Esophagus squamous epithelium (tissue), 5 donors: ENCODE measurements at places on chromosomes 3 and 15.

DNA sequence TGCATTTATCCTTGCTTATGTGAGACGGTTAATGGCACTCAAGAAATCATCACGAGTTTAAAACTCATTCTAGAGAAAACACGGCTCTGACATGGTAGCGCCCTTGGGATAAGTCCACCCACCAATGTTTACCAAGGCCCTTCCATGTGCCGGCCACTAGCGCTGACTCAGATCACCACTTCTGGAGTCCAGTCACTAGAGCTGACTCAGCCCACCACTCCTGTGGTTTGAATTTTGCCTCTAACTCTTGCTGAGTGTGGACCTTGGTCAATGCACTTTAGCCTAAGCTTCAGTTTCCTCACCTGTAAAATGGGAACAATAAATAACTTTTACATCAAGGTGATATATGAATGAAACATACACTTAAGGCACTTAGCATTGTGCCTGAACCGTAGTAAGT lies 358.4 kb upstream of the PROK2 start:
- no peak for DNase-seq

GRCh38 chr3:59817511-59817910 lies 767.7 kb upstream of the CFAP20DC start:
- DNase-seq, result no peak

DNA sequence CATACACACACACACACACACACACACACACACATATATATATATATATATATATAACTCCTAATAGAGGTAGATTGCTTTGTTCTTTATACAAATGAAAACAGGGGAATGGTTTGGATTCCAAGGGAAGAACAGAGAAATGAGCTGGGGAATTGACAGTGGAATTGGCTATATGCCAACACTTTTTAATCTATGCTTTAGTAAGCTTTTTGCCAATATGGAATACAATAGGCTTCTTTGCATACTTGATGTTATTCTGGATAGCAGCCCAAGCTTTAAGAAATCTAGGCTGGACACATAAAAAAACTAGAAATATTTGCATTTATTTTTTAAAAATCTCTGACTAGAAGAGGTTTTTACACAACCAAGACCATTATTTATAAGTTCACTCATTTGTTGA lies 334.2 kb upstream of the MDFIC2 start:
- DNase-seq, result no peak

GRCh38 chr3:10806006-10806405 lies 10.0 kb upstream of the SLC6A11 start:
- DNase-seq, result no peak

DNA sequence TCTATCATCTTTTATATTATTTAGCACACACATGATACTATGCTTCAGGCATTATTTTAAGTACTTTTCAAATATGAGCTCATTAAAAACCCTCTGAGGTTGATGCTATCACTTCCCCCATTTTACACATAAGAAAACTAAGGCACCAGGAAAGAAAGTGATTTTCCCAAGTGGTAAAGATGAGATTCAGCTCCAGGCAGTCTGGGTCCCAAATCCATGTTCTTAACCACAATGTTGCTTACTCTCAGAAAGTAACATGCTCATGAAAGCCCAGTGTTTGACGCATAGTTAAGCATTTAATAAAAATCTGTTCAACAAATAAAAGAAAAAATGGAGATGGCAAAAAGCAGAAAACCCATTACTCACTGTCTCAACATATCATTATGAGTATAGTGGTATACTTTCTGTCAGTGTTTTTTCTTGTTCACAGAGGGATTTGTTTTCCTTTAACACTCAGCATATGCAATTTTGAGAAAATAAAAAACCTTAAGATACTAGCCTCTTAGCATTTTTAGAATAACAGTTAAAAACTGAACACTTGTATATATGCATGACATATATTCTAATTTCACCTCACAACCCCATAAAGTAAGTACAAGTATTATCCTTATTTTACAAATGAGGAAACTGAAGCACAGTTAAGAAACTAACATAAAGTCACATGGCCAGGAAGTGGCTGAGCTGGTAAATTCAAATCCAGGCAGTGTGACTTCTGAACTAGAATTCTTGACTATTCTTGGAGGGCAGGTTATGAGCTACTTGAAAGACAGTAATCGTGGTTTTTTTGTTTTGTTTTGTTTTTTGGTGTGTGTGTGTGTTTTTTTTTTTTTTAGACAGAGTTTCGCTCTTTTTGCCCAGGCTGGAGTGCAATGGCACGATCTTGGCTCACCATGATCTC lies 10.4 kb downstream of the PEAK1 start:
- DNase-seq, result no peak

DNA sequence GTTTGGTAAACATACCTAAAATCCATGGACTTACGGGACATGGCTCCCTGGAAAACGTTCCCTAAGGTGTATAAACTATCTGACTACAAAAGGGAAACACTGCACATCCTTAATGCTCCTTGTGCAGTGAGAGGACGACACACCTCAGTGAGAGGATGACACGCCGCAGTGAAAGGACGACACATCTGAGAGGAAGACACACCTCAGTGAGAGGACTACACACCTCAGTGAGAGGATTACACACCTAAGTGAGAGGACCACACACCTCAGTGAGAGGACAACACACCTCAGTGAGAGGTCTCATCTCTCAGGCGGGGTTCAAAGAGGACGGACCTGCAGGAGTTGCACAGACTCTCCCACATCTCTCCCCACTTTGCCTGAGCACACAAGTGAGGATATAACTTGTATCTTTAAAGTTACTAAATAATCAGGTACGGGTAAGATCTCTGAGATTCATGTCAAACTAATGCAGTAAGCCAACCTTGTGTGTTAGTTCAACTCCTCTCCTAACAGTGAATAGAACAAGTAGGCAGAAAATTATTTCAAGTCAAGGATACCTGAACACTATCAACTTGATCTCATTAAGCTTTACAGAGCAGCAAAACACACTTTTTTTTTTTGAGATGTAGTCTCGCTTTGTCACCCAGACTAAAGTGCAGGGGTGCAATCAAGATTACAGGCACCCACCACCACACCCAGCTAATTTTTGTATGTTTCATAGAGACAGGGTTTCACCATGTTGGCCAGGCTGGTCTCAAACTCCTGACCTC lies 32.1 kb downstream of the HERC2 start:
- DNase-seq, result no peak

DNA sequence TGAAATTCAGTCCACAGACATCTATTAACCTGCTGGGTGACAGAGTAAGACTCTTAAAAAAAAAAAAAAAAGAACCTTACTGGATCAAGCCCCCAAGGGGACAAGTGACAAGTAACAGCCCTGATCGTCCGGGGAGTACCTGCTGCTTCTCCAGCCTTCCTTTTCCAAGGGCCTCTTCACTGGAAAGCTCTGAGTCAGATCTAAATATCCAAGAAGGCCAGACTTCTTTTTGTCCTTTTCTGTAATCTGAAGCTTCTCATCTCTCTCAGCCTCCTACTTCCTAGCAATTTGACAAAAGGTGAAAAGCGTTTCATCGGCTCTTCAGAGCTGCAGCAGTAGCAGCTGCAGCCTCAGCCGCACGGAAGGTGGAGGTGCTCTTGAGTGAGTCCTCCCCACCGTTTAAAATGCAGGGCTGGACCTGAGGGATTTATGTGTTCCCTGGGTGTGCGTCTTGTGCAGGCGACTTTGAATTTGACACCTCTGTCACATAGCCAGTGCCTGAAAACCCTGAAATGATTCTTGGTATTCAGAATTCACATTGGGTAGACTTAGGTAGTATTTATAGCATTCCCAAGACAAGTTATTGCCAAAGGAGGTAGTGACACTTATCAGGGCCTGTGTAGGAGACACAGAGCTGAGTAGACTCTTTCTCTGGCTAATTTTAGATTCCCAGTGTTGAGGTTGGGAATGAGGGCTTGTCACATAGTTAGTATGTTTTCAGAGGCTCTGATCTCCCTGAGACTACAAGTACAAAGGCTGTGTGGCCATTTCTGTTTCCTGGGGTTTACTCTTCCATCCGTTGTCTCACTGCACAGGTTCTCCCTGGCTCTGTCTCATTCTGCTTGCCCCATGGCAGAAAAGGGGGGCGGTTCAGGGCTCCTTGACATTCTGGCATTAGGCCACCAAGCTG lies 291.2 kb upstream of the C2CD4B start:
- no peak for DNase-seq

DNA sequence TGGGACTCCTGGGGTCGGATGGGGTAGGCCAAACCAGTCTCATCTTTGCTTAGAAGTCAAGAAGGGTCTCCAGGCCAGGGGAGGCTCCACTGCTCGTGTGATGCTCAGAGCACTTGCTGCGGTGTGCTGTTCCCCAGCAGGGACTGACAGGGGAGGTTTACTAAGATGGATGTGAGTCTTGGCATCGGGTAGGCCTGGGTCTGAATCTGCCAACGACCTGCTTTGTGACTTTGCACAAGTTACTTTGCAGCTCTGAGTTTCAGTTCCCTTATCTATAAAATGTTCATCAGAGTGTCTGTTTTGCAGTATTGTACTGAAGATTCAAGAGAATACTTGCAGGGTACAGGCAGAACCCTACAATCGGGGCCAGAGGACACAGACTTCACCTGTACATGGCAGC lies 17.3 kb upstream of the CDCP1 start:
- DNase-seq, result no peak

GRCh38 chr3:35653347-35653746 lies 14.0 kb downstream of the ARPP21 start:
- DNase-seq, result no peak

DNA sequence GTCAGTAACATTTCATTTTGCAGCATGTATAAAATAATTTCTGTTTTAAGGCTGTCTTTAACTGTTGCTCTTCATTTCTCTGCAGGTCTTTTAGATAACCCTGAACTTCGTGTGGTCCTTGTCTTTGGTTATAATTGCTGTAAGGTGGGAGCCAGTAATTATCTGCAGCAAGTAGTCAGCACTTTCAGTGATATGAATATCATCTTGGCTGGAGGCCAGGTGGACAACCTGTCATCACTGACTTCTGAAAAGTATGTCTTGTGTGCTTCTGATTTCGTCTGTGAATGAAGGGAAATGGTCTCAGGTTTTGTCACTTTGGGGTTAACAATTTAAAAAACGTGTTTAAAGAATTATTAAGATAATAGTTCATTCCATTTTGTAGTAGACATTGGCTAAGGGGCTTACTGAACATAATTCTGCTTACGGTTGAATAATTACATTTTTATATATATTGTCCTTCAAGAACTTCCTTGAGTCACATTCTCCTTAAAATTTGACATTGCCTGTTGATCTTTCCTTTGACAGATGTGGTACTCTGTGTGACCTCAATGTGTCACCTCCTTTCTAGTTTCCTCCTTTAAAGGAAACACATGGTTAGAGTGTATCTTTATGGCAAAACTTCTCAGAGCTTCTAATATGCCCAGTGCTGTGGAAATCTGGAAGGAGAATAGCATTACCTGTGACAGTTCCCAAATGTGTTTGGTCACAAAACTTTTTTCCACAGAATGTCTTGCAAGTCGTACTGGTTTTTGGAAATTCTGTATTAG lies 26.3 kb downstream of the FBXO22 start:
- no peak for DNase-seq

- DNase-seq, result no peak
These were observed 329.7 kb downstream of the SI start for GRCh38 chr3:164748626-164749025.

GRCh38 chr3:189204167-189204866 lies 32.5 kb downstream of the TPRG1 start:
- DNase-seq, result no peak

DNA sequence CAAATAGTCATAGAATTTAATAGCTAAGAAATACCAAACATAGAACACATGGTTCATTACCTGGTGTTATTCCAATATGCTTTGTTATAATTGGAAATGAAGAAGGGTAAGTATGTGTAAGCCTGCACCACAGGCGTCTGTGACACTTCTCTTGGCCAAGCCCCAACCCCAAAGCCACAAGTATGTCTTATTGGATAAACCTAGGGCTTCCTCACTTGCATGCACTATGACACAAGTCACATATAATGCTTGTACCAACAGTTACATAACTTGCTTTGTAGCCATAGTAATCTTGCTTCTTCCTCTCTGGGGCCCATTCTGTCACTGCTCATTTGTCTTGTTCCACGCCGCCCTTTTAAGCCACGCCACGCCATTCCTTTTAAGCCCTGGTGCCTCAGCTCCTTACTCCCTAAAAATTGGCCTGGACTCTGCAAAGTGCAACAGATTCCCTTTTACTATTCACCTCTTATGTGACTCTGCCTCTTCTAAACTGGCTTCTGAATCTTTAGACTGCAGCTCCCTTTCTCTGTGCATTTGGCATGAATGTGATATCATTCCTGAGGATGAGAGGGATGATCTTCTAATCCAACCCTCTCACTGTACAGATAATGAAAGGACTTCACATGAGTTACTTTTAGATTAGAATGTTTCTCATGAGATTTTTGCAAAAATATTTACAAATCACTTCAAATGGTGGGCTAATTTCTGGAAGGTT lies 48.1 kb upstream of the EPHA3 start:
- DNase-seq, result no peak

DNA sequence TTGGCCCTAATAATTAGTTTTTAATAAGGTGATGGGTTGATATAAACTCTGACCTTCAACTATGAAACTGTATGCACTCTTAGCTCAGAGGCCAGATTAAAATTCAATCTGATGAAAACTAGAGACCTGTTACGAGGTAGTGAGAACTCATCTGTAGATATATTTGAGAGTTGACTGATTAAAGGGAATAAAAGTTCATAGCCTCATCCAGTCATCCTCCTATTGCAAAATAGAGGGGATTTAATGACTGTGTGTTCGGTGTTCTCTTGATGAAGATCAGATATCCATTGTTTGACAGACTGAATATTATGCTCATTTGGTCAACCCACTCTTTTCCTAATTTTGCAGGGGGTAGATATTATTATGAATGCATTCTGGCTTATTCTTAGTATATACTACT lies 23.3 kb upstream of the PLCL2 start:
- DNase-seq, result no peak

DNA sequence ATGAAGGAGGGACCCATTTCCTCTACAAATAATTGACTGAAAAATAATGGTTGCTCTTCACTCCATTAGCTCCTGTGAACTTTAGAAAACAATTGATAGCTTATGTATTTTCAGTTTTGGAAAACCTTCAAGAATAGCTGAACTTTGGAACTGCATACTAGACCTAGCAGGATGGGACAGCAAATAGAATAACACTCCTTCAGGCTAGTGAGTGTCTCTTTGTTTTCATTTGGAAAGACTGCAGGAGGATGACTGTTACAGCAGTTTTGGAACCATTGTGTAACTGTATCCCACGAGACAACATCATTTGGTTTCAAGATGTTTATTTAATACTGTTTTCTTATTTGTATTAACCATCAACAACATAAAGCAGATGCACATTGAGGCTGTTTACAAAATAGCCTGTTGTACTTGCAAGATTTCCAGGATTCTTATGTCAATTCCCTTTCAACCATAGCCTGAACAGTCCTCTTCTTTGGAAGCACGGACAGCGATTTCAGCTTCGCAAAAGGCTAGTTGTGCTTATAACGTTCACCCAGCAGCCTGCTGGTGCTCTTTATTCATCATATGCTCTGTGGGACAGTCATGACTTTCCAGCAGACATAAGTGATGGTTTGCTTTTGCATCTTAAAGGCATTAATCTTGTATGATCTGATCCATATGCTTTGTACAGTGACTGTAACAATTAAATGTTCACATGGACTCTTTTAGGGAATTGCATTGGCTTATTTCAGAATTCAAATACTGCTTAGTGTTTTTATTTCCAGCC lies 335.5 kb downstream of the IL5RA start:
- no peak for DNase-seq

GRCh38 chr15:74385733-74386132 lies 18.3 kb upstream of the CYP11A1 start:
- DNase-seq, result no peak
